ENCODE measurements at places on chromosomes 5 and 9.

- DNase-seq, result no peak
These were observed 457.3 kb downstream of the RAB3C start for GRCh38 chr5:59040024-59040803.

GRCh38 chr5:90691533-90691932, 132.9 kb downstream of the ADGRV1 start:
- DNase-seq, result no peak

- DNase-seq, result no peak
These were observed 155.8 kb downstream of the MYO10 start for GRCh38 chr5:16780325-16780724.

- DNase-seq, result no peak
These were observed 7.7 kb upstream of the P4HA2 start for GRCh38 chr5:132235340-132235739.

- no peak for DNase-seq
These were observed 86.9 kb upstream of the SSBP2 start for GRCh38 chr5:81837667-81838306.

GRCh38 chr5:30387974-30388632, 805.4 kb upstream of the CDH6 start:
- no peak for DNase-seq

GRCh38 chr5:7705261-7705660, 145.7 kb downstream of the CFAP90 start:
- no peak for DNase-seq

DNA sequence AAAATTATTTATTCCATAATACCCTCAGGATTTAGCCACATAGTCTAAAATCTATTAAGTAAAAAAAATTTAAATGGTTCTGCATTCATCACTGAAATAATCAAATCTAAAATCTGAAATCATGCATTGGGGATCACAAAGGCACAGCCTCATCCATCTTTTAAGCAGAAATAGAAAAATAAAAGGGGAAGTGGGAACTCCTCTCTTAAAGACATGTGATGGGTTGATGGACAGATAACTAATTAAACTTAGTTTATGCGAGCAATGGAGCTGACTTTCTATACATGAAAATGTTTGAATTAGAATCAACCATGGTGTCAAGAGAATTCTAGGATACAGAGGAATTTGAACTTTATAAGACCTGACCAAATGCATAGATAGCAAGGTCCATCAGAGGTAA, 170.5 kb downstream of the GABRB2 start:
- DNase-seq, result no peak

DNA sequence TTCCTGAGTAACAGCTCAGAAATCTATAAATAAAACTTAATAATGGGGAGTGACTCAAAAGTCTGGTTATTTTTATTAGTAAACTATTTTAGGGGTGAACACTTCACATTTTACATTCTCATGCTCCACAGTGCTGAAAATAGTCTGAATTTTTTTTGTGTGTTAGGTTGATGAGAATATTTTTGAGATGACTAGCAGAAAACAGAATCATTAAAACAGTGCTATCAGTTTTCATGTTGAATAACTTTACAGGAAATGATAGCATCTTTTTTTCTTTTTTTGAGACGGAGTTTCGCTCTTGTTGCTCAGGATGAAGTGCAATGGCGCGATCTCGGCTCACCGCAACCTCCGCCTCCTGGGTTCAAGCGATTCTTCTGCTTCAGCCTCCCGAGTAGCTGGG, 60.3 kb downstream of the TMC1 start:
- DNase-seq, result no peak

GRCh38 chr9:101242651-101243050, 142.2 kb downstream of the BAAT start:
- DNase-seq, result no peak

DNA sequence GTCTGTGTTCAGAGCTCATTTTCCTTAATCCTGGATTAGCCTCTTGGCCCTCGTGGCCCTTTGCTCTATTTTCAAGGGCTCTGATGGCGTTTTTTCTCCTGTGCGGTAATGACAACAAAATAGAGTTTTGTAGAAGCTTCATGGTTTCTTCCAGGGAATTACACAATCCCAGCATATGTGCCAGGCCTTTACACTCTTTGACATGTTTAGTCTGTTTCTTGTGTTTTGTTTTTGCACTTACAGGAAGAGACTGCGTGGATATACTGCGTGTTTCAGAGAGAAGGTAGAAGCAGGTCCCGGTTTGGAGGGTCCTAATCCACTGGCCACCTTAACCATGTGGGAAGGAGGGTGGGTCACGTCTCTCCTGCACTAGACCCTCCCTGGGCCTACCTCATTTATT, 400.2 kb upstream of the IRX4 start:
- no peak for DNase-seq

DNA sequence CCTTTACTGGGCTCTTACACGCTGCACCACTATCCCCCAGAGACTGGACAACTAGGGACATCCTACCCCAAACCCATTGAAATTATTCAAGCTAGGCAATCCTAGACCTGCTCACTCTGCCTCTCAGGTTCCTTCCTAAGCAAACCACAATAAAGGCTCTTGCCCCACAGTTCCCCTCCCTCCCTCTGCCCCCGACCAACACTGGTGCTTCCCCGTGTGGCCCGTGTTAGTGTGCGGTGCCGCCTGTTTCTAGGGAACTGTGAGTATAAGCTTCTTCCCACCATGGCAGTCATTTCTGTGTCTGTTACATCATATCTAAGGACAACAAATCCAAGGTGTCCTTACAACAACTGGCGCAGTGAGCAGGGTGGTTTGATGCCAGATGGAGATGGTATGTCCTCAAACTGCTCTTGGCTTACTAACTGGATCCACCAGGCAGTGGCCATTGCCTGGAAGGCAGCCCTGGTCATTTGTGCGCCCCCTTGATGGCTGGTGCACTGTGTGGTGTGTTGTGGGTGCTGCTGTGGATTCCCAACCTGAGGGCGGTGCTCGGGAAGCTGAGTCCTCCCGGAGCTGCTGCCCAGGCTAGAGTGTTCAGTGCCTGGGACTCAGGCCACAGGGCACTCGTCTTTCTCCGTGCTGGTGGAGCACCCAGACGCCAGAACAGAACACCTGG, 8.4 kb upstream of the MXD3 start:
- no peak for DNase-seq

GRCh38 chr9:128123451-128124080, 4.0 kb downstream of the PTGES2 start:
- DNase-seq, result no peak
